ENCODE measurements at places on chromosomes 7 and 10. TPM values are rescaled to one million over a fixed set of nuclear protein-coding genes. Genes with fewer than 3 reads are reported as not detected.
A peak's percentile ranks its signal among the peaks of the same experiment; 100 is the strongest.

DNA sequence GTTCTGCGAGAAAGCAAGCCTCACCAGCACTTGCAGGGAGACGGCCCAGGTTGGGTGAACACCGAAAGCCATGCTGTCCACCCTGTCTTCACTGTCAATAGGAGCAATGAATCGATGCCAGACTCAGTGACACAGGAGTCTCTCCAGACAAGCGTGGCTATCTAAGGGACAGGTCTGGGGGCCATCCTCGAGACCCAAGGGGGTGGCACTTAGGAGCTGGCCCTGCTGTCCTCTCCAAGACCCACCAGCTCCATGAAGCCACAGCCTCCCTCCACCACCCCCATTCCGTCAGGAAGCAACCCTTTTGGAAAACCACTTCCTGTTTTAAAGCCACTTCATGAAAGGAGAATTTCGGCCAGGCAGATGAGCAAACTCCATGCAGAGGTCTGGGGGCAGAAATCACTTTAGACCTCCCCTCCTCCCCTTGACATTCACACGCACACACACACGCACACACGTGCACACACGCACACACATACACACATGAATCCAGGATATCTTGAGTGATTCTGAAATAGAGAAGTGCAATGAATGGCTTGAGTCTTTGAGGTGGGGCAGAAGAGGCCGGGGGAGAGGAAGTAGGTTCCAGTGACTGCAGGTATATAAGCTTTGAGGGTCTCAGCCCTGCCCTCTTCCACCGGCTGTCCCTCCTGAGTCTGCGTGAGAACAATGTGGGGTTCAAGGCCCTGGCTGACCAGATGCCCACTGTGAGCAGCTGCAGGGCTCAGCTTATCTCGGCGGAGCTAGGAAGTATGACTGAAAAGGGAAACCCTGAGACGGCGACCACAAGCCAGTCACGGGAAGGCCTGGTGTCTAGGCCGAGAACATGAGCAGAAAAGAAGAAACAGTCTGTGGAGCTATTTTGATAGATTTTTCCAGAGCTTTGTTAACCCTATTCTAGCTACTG is 25.0 kb downstream of the RGS10 start:
- DNase-seq: no peak

COMTD1 gene
- total RNA-seq: 26.6 TPM

DNA sequence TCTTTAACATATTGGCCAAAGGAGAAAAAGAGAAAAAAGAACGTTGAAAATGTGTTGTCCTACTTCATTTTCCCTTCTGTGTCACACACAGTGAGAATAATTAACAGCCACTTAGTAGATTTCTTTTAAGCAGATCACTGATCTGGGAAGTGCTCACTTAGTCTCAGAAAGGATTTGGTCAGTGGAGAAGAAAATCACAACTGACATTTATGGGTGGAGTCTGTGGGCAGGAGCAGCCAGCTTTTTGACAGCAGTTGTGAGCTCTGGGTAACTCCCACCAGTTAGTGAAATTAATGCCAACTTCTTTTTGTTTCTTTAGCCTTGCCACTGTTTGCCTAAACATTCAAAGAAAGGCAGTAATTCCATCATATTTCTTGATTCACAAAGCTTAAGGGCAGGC is 49.7 kb downstream of the CDK14 start:
- peak; percentile 74 for DNase-seq

DNA sequence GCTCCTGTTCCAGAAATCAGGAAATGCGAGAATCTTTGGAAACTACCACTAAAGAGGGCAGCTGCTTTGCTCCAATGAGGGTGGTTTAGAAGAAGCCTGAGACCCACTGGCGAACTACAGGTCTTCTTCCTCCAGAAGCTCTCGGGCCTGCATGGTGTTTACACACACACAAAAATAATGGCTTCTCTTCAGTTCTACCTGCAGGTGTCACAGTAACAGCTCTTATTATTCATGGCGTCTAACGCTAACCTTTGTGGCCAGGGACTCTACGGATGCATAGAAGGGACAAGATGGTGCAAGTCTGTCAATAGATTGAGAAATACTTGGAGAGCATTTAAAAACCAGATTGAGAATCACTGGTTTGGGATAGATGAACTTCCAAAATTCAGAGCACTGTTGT is 22.4 kb downstream of the GPR141 start:
- DNase-seq: no peak

GRCh38 chr10:110040767-110041478 is 33.1 kb downstream of the ADD3 start:
- DNase-seq: no peak

DNA sequence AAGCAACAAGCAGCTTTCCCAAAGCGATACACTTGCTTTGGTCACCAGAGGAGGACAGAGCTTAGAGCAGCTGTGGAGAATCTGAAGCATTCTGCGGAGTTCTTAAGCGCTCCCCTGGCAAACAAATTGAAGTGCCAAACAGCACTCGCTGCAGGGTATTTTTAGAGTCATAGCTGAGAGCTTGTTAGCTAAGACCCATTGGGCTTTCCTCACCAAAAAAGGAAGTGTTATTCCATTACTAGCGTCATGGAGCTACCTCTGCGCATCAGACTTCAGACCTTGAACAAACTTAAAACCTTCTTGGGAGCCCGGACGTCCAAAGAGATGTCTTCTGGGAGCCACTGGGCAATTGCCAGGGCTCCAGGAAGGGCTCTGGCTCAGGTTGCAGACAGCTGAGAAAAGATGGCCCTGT is 23.2 kb upstream of the BMPR1A start:
- DNase-seq: no peak

GRCh38 chr7:47377741-47378140 is 204.2 kb downstream of the TNS3 start:
- no peak for DNase-seq

- DNase-seq: no peak
Measured at GRCh38 chr10:43748560-43748959, 99.9 kb upstream of the ZNF32 start.

GRCh38 chr10:49001402-49001801 is 61.8 kb upstream of the LRRC18 start:
- DNase-seq: peak; percentile 43

DNA sequence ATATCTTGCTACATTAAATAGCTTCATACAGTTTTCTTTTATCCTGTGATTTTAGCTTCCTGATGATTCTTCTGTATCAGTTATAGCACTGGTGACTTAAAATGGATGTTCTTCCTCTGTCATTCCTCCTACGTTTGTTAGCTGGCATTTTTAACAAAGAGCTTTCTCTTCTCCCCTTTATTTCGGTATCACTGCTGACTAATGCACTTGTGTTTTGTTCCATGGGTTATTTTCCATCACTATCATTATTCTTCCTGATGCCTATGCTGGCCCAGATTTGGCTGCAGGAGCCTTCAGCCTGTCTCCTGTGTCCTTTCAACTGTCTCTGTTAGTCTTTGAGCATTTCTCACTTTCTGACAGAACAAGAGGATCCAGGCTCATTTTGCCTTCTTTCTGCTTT is 13.1 kb downstream of the BMS1 start:
- DNase-seq: no peak

ABCB1 gene
- 48.3 TPM for total RNA-seq

DNA sequence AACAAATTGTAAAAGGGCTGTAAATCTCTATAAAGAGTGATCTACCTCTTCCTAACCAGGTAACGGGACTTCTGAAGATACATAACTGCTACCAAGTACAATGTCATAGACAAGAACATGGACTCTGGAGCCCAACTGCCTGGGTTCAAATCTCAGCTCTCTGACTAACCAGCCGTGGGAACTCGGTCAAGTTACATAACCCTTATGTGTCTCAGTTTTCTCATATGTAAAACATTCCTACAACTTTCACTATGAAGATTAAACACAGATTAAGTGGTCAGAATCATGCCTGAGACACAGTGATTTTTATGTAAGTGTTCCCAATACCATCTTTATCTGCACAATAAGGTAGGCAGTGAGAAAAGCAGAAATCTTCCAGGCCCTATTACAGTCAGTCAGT is 52.6 kb downstream of the ITGB1 start:
- no peak for DNase-seq

ENO4 gene
- total RNA-seq: 1.2 TPM

DNA sequence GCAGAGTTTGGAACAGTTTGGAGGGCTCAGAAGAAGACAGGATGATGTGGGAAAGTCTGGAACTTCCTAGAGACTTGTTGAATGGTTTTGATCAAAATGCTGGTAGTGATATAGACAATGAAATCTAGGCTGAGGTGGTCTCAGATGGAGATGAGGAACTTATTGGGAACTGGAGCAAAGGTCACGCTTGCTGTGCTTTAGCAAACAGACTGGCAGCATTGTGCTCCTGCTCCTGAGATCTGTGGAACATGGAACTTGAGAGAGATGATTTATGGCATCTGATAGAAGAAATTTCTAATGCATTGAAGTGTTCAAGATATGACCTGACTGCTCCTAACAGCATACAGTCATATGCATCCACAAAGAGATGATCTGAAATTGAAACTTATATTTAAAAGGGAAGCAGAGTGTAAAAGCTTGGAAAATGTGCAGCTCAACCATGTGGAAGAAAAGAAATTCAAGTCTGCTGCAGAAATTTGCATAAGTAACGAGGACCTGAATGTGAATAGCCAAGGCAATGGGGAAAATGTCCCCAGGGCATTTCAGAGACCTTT is 186.9 kb upstream of the PHYHIPL start:
- DNase-seq: no peak

DNA sequence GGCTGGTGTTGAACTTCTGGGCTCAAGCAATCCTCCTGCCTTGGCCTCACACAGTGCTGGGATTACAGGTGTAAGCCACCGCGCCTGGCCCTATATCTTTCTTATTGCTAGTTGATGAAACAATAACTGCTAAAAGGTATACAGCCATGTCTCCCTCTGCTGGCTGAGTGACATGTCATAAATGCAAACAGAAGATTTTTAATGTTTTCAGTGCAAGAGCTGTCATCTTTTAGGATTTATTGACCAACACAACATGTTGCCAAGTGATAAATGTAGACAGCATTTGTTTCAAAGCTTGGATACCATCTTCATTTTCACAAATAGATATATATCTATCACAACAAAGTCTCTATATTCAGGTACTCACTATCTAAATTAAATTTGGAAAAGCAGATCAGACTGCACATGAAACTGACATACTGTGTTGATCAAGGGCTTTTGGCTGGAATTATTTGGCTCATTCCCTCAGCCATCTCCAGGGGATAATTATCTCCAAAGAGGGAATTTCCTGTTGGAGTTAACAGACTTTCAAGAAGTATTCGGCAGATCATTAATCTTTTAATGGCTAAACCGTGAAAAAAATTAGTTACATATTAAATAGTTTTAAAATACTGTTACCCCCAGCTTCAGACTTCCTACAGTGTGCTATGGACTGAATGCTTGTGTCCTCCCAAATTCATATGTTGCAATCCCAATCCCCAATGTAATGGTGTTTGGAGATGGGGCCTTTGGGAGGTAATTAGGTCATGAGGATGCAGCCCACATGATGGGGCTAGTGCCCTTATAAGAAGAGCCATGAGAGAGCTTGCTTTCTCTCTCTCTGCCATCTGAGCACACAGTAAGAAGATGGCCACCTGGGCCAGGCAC is 41.3 kb upstream of the SRPK2 start:
- DNase-seq: peak; percentile 82

GRCh38 chr10:4865945-4866661 is 40.1 kb downstream of the AKR1E2 start:
- DNase-seq: no peak

DNA sequence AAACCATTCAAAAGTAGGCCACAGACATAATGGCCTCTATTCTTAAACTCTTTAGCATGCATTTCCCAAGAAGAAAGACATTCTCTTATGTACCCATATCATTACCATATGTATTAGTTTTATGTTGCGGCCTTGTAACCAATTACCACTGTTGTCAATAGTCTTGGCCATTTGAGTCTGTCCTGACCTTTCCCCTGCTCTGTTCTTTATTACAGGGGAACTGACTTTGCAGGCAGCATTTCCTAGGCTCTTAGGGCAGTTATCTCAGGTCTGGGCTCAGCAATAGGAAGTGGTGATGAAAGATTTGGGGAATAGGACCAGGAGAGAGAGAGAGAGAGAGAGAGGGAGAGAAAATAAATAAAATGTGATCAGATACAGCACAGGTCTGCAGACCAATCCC is 194.5 kb upstream of the LRGUK start:
- no peak for DNase-seq

VWDE gene
- 1.5 TPM for total RNA-seq

GRID1 gene
- 1.4 TPM for total RNA-seq

GRCh38 chr7:26376175-26376917 is 84.7 kb downstream of the SNX10 start:
- peak; percentile 93 for DNase-seq

CALU gene
- total RNA-seq: 75.1 TPM

GRCh38 chr7:142787034-142787768 is 16.4 kb downstream of the PRSS2 start:
- DNase-seq: no peak

Data from kidney (tissue), 22 donors.